SJCRH30 (cell line): ENCODE measurements at places on chromosomes 2 and 18. TPM values are rescaled to one million over a fixed set of nuclear protein-coding genes. Genes with fewer than 3 reads are reported as not detected.

GRCh38 chr2:119011162-119011909, 69.3 kb downstream of the MARCO start:
- H3K36me3 ChIP-seq, result no peaks in the 10 kb centered on the region
- H3K27me3 ChIP-seq, result peaks cover 11% of the 10 kb centered on the region; the same call in 1 of the 2 replicates
- H3K4me3 ChIP-seq, result no peak overlapping the region
- H3K27ac ChIP-seq, result no peak overlapping the region
- H3K4me1 ChIP-seq, result no peaks in the 10 kb centered on the region

The FHL2 gene
- 27.4 and 30.7 TPM in 2 replicates for total RNA-seq

DNA sequence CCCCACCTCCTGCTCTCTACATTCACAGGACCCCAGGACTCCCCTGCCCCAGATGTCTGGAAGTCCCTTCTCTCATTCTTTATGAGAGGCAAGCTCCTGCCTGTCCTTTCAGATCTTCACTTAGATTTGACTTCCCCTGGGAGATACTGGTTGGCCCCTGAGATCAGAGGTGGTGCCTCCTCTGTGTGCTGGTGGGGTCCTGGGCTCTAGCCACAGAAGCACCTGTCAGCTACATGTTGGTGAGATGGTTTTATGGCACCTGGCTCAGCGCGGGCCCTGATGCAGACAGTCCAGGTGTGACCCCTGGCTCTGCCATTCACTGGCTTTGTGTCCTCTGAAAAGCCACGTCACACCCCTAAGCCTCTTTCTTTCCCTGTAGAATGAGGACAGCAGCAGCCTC, 369.6 kb upstream of the ID2 start:
- H3K27ac ChIP-seq, result no peak overlapping the region
- no peaks in the 10 kb centered on the region for H3K36me3 ChIP-seq
- H3K27me3 ChIP-seq, result peaks cover 9% of the 10 kb centered on the region
- no peaks in the 10 kb centered on the region for H3K4me1 ChIP-seq

The MYCN gene
- 185 and 190 TPM in 2 replicates for total RNA-seq

The TFCP2L1 gene
- total RNA-seq, result 0.05 and 0.08 TPM in 2 replicates

The CHRNG gene
- total RNA-seq, result 25.2 and 36.6 TPM in 2 replicates

The GAD1 gene
- 10.4 and 10.9 TPM in 2 replicates for total RNA-seq

The SDC1 gene
- 61.8 and 62.6 TPM in 2 replicates for total RNA-seq

- H3K36me3 ChIP-seq, result no peaks in the 10 kb centered on the region
- no peak for DNase-seq
- peaks cover 32% of the 10 kb centered on the region for H3K4me1 ChIP-seq
- H3K27me3 ChIP-seq, result no peaks in the 10 kb centered on the region
- no peak overlapping the region for H3K4me3 ChIP-seq
- H3K27ac ChIP-seq, result no peak overlapping the region
These were observed 64.6 kb downstream of the BMP10 start for GRCh38 chr2:68806511-68807109.

The CYRIA gene
- 18.3 and 22.2 TPM in 2 replicates for total RNA-seq

DNA sequence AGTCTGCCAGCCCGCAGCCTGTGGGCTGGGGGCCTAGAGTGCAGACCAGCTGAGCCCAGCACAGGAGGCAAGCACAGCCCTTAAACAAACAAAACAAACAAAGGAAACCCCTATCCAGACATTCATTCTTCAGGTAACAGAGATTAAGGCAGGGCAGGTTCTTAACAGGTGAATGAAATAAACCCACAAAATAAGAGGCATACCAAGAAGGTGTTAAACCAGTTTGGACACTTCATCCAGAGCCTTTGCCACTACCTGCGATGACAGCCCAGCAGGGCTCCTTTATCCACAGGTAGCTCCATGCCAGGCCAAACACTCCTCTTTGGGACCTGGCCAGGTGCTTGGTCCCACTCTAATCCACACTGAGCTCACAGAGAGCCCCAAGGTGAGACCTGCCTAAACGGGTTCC, 209.7 kb upstream of the SIX2 start:
- no peaks in the 10 kb centered on the region for H3K27me3 ChIP-seq
- DNase-seq, result no peak
- H3K4me1 ChIP-seq, result peaks cover 14% of the 10 kb centered on the region
- H3K4me3 ChIP-seq, result no peak overlapping the region
- H3K36me3 ChIP-seq, result no peaks in the 10 kb centered on the region

GRCh38 chr2:57185568-57185967, 861.0 kb upstream of the VRK2 start:
- H3K36me3 ChIP-seq, result no peaks in the 10 kb centered on the region
- no peak for DNase-seq
- H3K27me3 ChIP-seq, result peaks cover 3% of the 10 kb centered on the region; the same call in 1 of the 2 replicates
- no peak overlapping the region for H3K27ac ChIP-seq
- peaks cover 33% of the 10 kb centered on the region for H3K4me1 ChIP-seq
- H3K4me3 ChIP-seq, result no peak overlapping the region

GRCh38 chr2:33213244-33213643, 263.2 kb upstream of the RASGRP3 start:
- no peaks in the 10 kb centered on the region for H3K27me3 ChIP-seq
- H3K27ac ChIP-seq, result no peak overlapping the region

GRCh38 chr2:239948100-239948881, 76.9 kb downstream of the NDUFA10 start:
- H3K4me3 ChIP-seq, result no peak overlapping the region
- no peak for DNase-seq
- H3K27ac ChIP-seq, result no peak overlapping the region
- H3K27me3 ChIP-seq, result no peaks in the 10 kb centered on the region
- H3K4me1 ChIP-seq, result no peaks in the 10 kb centered on the region

DNA sequence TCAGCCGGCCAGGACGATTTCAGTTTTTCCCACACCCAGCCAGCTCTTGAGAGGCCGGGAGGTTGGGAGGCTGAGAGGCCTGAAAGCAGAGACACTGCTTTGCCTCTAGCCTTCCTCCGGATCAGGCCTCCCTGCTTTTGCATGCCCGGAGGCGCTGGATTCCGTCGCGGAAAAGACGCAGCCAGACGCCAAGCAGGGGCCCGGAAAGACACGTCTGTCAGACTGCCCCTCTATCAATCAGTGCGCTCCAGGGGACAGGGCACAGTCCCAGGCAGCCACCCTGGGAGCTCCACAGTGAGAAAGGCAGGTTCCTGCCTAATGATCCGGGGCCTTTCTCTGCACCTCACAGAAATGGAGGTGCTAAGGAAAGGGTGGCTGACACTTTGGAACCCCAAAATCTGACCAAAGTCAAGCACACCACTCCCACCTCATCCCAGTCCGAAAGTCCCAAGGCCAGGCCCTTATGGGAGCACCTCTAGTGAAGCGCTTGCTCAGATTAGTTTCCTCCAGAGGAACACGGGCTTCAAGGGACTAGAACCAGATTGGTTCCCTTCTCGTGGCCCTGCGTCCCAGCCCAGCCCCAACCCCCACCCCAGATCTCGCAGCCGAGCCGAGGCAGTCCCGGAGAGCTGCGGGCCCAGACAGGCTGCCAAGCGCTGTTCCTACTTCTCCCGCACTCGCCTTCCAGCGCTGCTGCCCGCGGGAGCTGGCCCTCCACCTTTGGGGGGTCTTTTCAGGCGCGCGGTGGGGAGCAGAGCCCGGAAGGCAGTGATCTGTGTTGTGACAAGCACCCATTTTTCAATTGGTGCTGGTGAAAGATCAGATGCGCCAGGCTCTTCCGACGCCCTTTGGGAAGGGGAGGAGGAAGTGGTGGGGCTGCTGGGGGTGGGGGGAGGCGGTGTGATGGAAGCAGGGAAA, 5.0 kb downstream of the DLX1 start:
- no peaks in the 10 kb centered on the region for H3K4me1 ChIP-seq
- DNase-seq, result no peak
- no peaks in the 10 kb centered on the region for H3K27me3 ChIP-seq
- 0 out of 2 replicates have a peak, but pooled peaks cover 4% of the 10 kb centered on the region for H3K36me3 ChIP-seq
- no peak overlapping the region for H3K27ac ChIP-seq
- H3K4me3 ChIP-seq, result no peak overlapping the region

- peaks cover 7% of the 10 kb centered on the region; the same call in 1 of the 2 replicates for H3K4me1 ChIP-seq
- no peak overlapping the region for H3K4me3 ChIP-seq
- H3K36me3 ChIP-seq, result no peaks in the 10 kb centered on the region
- DNase-seq, result peak; percentile 17
- no peak overlapping the region for H3K27ac ChIP-seq
These were observed 74.0 kb upstream of the TEX51 start for GRCh38 chr2:126824663-126825062.

DNA sequence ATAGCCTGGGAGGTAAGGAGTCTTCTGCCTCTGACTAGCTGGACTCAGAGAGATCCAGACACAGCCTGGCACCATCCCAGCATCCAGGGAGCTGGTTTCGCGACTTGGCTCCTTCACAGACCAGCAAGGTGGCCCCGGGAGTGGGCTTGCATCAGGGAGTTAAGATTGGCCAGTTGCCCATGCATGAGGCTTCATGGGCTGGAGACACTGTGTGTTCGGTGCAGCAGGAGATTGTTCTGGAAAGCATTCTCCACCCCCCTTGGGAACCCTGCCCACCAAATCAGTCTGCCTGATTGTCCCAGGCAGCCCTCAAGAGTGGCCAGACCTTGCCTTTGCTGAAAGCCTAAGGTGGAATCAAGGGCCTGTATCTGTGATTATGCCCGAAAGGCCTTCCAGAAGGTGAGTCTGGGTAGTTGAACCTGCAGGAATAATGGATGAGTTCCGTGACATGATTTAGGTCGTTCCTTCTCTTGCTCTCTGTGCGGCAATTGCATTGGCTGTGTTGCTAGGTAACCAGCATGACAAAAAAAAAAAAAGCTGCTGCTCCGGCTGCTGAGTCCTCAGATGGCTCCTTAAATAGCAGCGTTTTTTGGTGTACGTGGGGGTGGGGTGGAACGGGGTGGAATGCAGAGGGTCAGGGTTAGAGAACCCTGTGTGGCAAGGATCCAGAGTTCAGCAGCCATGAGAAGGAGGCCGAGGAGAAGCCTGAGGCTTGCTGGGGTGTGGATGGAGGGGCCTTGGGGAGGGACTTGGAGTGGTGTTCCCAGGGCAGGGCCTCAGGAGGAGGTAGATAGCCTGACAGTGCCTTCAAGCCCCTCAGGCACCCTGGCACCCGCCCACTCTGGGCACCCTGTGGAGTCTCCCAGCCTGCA, 93.0 kb upstream of the MCFD2 start:
- H3K36me3 ChIP-seq, result no peaks in the 10 kb centered on the region
- no peak overlapping the region for H3K27ac ChIP-seq
- H3K4me3 ChIP-seq, result no peak overlapping the region
- peak; percentile 34 for DNase-seq
- peaks cover 16% of the 10 kb centered on the region; the same call in 1 of the 2 replicates for H3K4me1 ChIP-seq

GRCh38 chr2:42890791-42891355, 98.5 kb upstream of the HAAO start:
- H3K36me3 ChIP-seq, result no peaks in the 10 kb centered on the region
- H3K4me1 ChIP-seq, result no peaks in the 10 kb centered on the region
- H3K27ac ChIP-seq, result no peak overlapping the region
- H3K27me3 ChIP-seq, result no peaks in the 10 kb centered on the region
- no peak for DNase-seq

- no peak overlapping the region for H3K27ac ChIP-seq
- H3K4me1 ChIP-seq, result peaks cover 2% of the 10 kb centered on the region; the same call in 1 of the 2 replicates
- H3K27me3 ChIP-seq, result no peaks in the 10 kb centered on the region
- no peak for DNase-seq
These were observed 5.0 kb downstream of the EVX2 start for GRCh38 chr2:176078541-176079284.

The VWC2L gene
- not detected in 2 replicates for total RNA-seq

- no peaks in the 10 kb centered on the region for H3K27me3 ChIP-seq
- H3K4me1 ChIP-seq, result no peaks in the 10 kb centered on the region
- H3K36me3 ChIP-seq, result no peaks in the 10 kb centered on the region
These were observed 277.3 kb downstream of the PTPRM start for GRCh38 chr18:7844418-7844817.

The STK16 gene
- total RNA-seq, result 11.0 and 12.7 TPM in 2 replicates

DNA sequence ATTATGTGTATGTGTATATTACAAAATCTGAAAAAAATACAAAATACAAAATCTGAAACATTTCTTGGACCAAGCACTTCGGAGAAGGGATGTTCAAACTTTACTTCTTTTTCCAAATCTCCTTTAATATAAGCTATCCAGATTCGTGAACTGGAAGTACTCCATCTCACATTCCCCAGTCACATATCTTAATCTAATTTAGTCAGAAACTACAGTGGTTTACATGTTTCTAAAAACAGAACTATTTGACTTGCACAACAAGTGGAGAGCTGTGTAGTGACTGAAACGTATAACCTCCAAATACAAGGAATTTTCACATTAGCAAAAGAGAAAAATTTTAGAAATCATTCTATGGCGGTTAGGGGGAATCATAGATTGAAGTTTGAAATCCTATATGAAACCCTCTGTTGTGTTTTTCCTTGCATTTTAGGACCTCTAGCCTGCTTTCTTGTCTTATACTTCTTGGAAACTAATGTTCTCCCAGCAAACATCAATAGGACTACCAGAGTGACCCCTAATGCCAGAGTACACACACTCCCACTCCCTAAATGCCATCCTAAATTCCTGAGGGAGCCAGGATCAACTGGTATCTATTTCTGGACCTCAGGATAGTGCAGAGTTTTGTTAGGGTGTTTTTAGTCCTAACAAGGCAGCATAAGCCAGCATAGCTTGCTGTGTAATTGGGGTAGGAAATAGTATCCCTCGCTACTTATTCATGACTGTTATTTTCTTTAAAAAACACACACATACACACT, 30.2 kb upstream of the ROCK1 start:
- H3K36me3 ChIP-seq, result no peaks in the 10 kb centered on the region
- H3K27me3 ChIP-seq, result no peaks in the 10 kb centered on the region
- no peak overlapping the region for H3K4me3 ChIP-seq

The TRAF3IP1 gene
- 10.6 and 11.3 TPM in 2 replicates for total RNA-seq

DNA sequence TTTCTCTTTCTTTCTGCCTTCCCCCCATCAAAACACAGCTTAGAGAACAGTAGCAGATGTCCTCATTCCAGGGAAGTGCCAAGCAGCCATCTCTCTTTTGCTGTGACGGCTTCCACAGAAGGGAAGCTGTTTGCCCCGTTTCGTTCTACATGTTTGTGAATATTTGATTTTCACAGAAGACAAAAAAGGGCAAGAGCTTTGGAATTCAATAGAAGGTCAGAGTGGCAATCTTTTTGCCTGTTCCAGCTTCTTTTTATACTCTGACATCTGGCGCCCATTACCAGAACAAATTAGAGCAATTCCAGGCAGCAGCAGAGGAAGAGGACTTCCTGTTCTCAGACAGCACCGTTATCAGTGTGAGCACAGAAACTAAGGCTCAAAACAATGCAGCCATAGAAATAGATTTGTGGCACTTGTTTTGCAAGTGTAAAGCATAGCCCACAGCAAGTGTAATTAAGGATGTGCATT, 79.0 kb upstream of the CDH19 start:
- peak overlapping the region; percentile 57 for H3K4me3 ChIP-seq
- H3K27me3 ChIP-seq, result no peaks in the 10 kb centered on the region
- no peaks in the 10 kb centered on the region; the same call in 1 of the 2 replicates for H3K4me1 ChIP-seq
- no peaks in the 10 kb centered on the region for H3K36me3 ChIP-seq
- peak overlapping the region; percentile 95 for H3K27ac ChIP-seq
- peak; percentile 62 for DNase-seq

- no peaks in the 10 kb centered on the region for H3K27me3 ChIP-seq
- no peaks in the 10 kb centered on the region for H3K36me3 ChIP-seq
- no peaks in the 10 kb centered on the region for H3K4me1 ChIP-seq
- H3K27ac ChIP-seq, result no peak overlapping the region
These were observed 16.6 kb downstream of the SOWAHC start for GRCh38 chr2:109630441-109631430.

GRCh38 chr2:22377268-22377667, 1007.7 kb upstream of the KLHL29 start:
- no peaks in the 10 kb centered on the region; the same call in 1 of the 2 replicates for H3K27me3 ChIP-seq
- no peak overlapping the region for H3K4me3 ChIP-seq
- no peak overlapping the region for H3K27ac ChIP-seq
- DNase-seq, result peak; percentile 9

The ANKRD62 gene
- total RNA-seq, result not detected in 2 replicates
